ENCODE measurements at places on chromosomes 12 and 14. TPM values are rescaled to one million over a fixed set of nuclear protein-coding genes. Genes with fewer than 3 reads are reported as not detected.

Gene FAIM2
- 0.83 TPM for total RNA-seq

Gene PLBD1
- total RNA-seq: not detected

Gene OTX2
- not detected for total RNA-seq

Gene VIPAS39
- total RNA-seq: 43.0 TPM

Gene MIP
- total RNA-seq: not detected

Gene POLR3B
- 15.4 TPM for total RNA-seq

Gene CNTN1
- 0.18 TPM for total RNA-seq

Gene LRTM2
- not detected for total RNA-seq

Gene PLA2G1B
- total RNA-seq: not detected

Gene TSHR
- total RNA-seq: not detected

Gene EPYC
- total RNA-seq: not detected

Gene TMEM52B
- 3.1 TPM for total RNA-seq

Gene CLEC7A
- not detected for total RNA-seq

Gene ADAM21
- 0.36 TPM for total RNA-seq

Gene RBP5
- total RNA-seq: not detected

Gene ZBTB42
- 1.1 TPM for total RNA-seq

Gene KRT86
- total RNA-seq: not detected

Gene KLHDC1
- total RNA-seq: 0.90 TPM

GRCh38 chr12:52662918-52663229, 10.9 kb upstream of the KRT2 start:
- DNase-seq: no peak

GRCh38 chr14:95043732-95044462, 113.4 kb downstream of the DICER1 start:
- no peak for DNase-seq

- no peak for DNase-seq
These were observed at the start of gene OTX2 for GRCh38 chr14:56810147-56810719. Gene OTX2, minus strand, starts transcription at chr14:56810479. Its CDS starts 5,023 bp downstream, at chr14:56805456.

GRCh38 chr14:39015360-39015961, 87.6 kb downstream of the SEC23A start:
- DNase-seq: peak; percentile 59

DNA sequence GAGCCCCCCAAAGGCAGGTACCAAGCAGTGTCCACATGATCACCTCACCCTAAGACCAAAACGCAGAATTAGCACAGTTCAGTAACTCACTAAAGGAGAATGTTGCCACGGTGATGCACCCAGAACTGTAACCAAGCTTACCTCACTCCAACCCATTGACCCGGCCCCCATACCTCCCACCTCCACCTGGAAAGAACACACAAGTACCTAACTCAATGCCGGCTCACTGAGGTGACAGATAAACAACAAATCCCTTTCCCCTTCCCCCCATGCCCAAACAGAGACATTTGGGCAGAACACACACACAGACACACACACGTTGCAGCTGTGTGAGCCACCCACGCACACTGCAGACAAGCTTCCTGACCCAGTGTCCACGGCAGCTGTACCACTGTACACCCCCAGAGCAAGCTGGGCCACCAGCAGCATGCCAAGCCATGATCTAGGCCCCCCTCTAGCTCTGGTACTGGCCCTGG, 1.3 kb downstream of the RAPGEF3 start:
- no peak for DNase-seq

DNA sequence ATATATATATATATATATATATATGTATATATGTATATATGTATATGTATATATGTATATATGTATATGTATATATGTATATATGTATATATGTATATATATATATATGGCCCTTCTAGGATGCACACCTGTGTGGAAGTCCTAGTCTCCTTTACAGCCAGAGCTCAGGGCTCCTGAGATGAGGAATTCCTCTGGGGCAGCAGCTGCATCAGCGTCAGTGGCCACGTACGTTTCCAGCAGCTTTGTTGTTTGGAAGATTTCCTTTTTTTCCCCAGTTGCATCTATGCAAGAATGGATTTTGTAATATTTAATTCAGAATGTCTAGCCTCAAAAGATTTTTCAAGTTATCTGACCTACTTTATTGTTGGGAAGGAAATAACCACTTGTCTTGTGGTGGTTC, 68.6 kb downstream of the TNFAIP2 start:
- no peak for DNase-seq

DNA sequence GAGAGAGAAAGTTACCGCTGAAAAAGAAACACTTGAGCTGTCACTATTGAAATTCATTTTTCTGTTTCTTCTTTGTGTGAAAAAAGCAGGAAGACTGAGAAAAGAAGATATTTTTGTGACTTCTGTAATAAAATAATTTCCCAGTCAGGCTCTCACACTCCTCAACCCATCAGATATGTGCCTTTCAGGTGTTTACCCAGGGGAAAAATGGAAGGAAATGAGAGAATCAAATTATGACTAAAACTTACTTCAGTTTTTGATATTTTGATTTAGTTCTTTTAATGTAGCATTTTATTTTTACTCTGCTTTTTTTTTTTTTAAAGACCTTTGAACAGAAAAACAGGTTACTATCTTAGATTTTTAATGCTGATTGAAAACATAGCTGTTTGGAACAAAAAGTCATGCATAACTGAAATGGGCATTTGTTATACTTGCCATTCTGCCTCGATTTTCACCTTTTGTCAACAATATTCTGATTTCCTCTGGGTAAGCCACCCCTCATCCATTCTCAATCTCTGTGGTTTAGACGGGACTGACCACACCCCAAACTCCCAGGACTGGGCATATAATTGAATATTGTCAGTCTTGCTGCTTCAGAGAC, 133.2 kb upstream of the KRR1 start:
- no peak for DNase-seq

- DNase-seq: peak; percentile 99
These were observed 258.4 kb upstream of the HMGA2 start for GRCh38 chr12:65565601-65566560.

GRCh38 chr14:72847721-72848120, 46.2 kb downstream of the DPF3 start:
- no peak for DNase-seq

GRCh38 chr12:112985642-112986290, 7.4 kb downstream of the OAS2 start:
- DNase-seq: no peak

DNA sequence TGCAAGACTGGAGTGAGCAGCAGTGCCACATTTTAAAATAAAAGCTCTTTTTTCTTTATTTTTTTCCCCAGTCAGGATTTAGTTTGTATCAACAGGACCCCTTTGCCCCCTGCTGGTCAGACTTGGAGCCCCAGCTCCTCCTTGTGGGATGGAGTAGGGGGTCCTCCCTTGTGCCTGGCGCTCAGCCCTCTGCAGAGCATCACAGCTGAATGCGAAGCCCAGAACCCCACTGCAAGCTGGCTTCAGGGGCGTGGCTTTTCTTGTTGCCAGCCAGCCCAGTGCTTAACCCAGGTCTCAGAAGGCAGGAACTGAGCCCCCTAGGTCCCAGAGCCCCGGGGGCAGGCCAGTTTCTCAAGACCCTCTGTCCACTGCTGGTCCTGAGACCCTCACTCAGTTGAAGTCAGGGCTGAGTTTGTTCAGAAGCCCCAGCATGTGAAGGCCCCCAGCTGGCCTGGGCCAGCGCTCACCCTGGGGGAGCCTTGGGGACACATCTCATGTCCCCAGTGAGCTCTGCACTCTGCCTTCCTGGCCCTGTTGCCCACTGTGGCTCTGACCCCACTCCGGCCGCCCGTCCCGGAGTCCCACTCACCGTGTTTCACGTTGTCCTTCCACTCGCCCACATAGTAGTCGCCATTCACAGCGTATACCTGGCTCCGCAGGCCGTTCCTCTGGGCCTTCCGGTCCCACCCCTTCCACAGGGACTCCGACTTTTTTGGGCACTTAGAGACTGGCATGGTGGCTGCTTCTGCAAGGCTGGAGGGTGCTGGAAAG, 519 bp downstream of the MORN3 start:
- peak; percentile 36 for DNase-seq

GRCh38 chr12:75657831-75658230, 146.4 kb upstream of the KRR1 start:
- no peak for DNase-seq

GRCh38 chr12:104493496-104493895, 36.7 kb downstream of the CHST11 start:
- DNase-seq: no peak

- DNase-seq: peak; percentile 76
These were observed 100.3 kb downstream of the LIN7A start for GRCh38 chr12:80837342-80837978.

- DNase-seq: no peak
These were observed 172.1 kb downstream of the MSRB3 start for GRCh38 chr12:65450625-65451024.

DNA sequence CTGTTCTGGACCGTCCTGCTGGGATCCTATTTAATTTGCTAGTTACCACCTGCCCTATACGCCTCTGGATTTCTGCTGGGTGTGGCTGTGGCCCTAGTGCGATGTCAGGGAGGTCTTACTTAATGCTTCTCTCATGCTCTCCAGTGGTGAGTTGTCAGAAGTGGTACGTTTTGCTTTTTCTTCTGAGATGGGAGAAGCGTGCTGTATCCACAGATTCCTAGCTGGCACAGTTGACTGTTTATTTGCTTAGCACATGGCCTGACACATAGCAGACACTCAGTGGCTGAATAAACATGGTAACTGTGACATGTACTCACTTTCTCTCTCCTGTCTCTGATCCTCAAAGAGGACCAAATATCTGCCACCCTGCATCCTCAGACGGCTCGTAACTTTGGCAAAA, 107.3 kb downstream of the CACNA1C start:
- no peak for DNase-seq

GRCh38 chr12:12108441-12109058, 37.8 kb downstream of the BCL2L14 start:
- DNase-seq: no peak

- peak; percentile 8 for DNase-seq
These were observed 86.9 kb upstream of the FLRT2 start for GRCh38 chr14:85442996-85443395.

DNA sequence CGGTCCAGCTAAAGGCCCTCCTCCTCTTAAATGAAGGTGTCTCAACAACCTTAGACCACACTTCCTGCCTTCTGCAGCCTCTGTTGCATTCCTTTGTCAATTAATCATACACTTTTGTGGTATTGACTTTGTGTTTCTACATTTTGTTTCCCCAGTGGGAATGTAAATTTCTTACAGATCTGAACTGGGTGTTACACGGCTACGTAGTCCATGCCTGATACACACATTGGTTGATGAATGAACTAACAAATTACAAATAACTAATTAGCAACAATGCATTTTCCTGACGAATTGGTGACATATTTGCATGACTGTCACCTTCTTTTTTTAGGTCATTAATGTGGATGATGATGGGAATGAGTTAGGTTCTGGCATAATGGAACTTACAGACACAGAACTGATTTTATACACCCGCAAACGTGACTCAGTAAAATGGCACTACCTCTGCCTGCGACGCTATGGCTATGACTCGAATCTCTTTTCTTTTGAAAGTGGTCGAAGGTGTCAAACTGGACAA, 15.2 kb upstream of the CCT2 start:
- DNase-seq: no peak

- peak; percentile 74 for DNase-seq
These were observed 85.9 kb downstream of the PTGER2 start for GRCh38 chr14:52399921-52400595.

DNA sequence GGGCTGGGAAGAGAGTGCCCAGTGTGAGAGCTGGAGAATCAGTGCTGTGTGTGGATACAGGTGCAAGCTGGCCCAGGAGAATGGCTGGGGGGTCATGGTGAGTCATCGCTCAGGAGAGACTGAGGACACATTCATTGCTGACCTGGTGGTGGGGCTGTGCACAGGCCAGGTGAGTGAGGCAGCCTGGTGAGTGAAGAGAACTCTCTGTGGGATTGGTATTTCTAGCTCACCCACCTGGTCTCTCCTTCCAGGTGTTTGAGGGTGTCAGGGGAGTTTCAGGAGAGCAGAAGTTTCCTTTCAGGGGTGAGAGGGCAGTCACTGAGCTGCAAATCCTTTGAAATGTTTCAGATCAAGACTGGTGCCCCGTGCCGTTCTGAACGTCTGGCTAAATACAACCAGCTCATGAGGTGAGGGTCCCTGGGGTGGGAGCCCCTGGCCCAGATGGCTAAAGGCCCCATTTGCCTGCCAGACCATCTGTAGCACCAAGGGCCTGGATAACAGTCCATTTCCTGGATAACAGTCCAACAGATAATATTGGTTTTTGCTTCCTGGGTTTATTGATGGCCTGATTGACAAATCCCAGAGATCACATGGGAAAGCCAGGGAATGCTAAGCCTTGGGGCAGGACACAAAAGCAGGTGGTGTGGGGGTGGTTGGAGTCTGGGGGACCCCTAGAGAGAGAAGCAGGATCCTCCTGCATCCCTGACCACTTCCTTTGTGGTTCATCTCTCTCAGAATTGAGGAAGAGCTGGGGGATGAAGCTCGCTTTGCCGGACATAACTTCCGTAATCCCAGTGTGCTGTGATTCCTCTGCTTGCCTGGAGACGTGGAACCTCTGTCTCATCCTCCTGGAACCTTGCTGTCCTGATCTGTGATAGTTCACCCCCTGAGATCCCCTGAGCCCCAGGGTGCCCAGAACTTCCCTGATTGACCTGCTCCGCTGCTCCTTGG, 5.5 kb upstream of the ATN1 start:
- no peak for DNase-seq

DNA sequence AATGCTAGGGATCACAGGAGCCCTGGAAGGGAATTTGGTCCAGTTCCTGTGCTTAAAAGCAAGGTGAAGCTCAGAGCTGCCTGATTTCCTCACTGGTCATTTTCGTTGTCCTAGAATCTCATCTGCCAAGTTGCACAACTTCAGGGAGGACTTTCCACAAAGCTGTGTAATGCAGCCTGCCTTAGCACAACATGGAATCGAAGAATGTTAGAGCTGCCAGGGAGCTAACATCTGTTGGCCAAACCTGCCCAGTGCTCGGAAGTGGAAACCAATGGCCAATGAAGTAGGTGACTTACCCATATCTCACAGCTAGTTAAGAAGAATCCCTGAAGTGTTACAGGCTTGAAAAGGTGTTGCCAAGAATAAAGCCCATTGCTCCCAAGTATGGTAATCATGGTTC, 79.9 kb upstream of the SSTR1 start:
- DNase-seq: peak; percentile 47

GRCh38 chr12:56670836-56671235, 17.2 kb downstream of the PTGES3 start:
- no peak for DNase-seq

DNA sequence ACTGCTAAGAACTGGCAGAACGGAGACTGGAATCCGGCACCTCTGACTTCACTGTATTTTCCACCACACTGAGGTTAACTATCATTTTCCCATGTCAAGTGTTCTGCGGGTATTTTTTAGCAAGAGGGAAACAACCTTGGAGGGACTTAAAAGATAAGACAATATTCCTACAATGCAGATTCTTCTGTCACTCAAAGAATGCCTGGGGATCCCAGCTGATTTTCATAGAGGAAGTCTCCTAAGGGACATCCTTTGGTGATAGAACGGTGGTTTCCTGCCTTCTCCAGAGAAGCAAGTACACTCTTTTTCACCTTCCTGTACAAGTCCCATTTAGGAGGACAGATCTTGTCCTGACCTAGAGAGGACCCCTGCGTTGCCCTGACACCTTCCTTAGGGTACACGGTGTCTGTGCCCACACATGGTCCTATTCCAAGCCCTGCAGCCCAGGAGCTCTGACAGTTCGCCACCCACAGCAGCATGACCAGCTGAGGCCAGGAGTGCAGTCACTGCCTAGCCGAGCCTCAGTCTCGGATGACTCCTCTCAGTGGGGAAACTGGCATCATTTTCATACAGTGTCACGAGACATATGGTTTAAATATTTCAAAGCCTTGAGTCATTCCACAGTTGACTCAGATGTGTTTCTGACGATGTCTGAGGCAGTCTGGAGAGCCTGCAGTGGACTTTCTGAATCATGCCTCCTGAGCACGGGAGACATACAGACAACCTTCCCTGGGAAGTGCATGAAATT, 181.3 kb upstream of the FKBP4 start:
- peak; percentile 99 for DNase-seq

GRCh38 chr12:106300761-106301160, 1.8 kb upstream of the TCP11L2 start:
- no peak for DNase-seq
